Midbrain (tissue), 1 donor: ENCODE measurements at places on chromosomes 7 and 10.

GRCh38 chr7:128267595-128267924, 26.5 kb downstream of the LEP start:
- DNase-seq = no peak

DNA sequence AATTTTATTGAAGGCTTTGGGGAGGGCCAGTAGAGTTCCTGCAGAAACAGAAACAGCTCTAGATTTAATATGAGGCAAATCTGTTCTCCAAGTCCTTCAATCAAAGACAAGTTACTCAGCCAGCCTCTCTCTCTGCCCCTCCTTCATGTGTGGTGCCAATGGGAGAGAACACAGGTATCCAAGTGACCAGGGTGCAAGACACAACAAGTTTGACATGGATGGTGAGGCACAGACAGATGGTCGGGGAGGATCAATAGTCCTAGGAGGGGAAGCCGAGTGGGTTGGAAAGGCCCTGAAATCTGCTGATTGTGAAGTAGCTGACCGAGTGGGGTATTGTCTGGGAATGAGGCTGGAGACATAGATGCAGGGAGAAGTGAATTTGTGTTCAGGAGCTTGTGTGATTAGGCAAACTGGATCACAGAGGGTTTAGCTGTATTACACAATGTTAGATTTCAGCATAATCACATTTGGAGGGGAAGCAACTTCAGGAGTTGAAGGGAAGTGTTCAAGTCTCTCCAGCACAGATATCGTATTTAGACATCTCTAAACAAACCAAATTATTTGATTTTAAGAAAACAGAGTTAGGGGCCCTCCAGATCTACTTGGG, 1.5 kb downstream of the GIMAP1 start:
- no peak for DNase-seq

- DNase-seq = no peak
Observed at GRCh38 chr10:12631216-12631615, 281.9 kb downstream of the CAMK1D start.

DNA sequence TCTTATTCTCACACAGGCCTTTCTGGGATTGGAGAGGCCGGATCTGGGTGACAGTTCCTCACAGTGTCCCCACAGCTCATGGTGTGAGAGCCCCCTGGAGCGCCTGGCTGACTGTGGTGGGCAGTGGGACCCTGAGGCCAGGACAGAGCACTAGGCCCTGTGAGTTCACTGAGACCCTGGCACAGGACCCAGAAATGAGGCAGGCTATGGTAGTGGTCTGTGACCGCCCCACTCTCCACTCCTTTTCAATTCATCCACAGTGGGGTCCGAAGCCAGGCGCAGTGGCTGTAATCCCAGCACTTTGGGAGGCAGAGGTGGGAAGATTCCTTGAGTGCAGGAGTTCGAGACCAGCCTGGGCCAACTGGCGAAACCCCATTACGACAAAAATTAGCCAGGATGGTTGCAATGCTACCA, 95.9 kb upstream of the TNRC18 start:
- DNase-seq = no peak

GRCh38 chr7:28093623-28094232, 86.9 kb downstream of the JAZF1 start:
- DNase-seq = peak; percentile 60

GRCh38 chr10:49362596-49363260, 33.2 kb downstream of the DRGX start:
- no peak for DNase-seq

DNA sequence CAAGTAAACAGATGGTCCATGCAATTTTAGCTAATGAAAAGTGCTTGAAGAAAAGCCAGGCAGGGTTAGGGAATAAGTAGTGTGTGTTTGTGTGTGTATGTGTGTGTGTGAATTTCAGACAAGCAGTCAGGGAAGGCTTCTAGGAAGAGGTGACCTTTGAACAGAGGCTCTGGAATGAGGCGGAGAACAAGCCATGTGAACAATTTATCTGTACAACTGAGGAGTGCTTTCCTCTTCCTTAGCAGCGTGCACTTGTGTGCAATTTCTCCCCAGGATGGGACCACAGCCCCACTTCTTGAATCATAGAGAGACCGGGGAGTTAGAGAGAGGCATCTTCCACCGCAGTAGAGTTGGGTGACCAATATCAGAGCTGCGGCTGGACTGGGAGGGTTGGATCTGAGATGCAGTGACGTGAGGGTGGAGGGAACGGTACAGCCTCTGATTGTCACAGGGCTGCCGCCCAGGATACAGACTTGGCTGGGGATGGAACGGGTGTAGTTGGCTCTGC, 69.2 kb upstream of the FAM171A1 start:
- no peak for DNase-seq

- no peak for DNase-seq
Observed at GRCh38 chr7:111363099-111363498, 199.2 kb downstream of the IMMP2L start.

GRCh38 chr10:11697718-11698527, 44.3 kb upstream of the ECHDC3 start:
- no peak for DNase-seq

DNA sequence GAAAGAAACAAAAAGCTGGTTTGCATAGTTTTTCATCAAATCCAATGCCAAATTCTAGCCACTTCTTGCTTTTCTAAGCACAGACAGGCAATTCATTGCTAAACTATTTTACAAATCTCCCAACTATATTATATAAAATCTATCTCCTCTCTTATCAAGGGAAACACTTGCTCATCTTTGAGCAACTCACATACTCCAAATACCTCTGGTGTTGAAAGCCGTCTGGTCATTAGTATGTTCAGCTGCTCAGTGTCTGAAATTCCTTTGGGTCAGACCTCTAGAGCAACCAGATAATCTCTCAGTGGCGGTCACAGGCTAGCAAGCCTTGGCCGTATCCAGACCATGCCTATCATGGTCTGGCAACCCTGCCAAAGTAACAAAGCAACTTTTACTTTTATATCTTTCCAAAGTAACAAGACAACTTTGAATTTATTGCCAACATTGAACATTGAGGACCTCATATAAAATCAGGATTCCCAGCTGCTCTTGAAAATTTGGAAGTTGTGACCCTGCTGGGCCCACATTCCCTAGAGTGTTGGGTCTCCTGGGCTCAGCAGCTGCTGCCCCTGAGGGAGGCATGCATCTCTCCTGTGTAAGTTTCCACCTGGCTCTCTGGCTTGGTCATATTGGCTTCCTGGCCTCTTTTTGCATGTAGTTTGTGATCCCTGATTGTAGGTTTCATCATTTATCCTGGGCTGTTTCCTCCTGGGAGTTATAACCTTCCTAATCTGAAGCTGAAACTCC, 56.8 kb upstream of the LANCL2 start:
- DNase-seq = no peak

GRCh38 chr7:99142727-99143520, 984 bp downstream of the SMURF1 start:
- DNase-seq = peak; percentile 80

DNA sequence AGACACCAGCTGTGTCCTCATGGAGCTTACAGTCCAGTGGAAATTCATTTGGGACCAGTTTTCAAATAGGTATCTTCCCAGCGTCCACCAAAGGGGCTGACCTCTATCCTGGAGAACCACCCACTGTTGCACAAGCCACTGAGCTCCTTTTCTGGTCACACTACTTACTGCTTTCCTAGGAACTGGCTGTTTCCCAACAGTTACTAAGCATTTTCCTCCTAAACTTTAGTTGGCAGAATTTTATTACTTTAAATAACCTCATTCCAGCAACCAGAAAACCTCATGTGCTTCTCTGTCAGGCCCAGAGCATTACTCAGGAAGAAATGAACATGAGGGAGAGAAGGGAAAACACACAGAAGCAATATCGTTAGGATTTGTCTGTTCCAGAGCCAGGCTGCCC, 183.1 kb downstream of the GPAM start:
- DNase-seq = no peak

GRCh38 chr7:154767821-154768415, 235.0 kb downstream of the PAXIP1 start:
- DNase-seq = no peak

DNA sequence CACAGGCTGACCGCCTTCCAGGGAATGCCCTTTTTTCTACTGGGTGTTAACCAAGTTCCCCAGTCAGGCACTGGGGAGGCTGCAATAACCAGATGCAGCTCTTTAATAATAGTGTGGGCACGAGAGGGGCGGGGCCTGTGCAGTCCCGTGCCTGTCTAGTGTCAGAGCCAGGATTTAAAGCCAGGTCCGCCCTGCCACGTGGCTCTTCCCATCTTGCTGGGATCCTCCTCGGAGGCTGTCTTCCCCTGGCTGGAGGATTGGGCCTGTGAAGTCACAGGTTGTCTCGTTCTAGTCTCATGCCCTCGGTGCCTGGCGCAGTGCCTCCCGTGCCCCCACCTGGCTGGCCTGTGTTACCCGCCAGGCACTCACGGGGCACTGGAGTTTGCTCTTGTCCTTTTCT, 25.2 kb downstream of the TMEM120A start:
- DNase-seq = no peak

DNA sequence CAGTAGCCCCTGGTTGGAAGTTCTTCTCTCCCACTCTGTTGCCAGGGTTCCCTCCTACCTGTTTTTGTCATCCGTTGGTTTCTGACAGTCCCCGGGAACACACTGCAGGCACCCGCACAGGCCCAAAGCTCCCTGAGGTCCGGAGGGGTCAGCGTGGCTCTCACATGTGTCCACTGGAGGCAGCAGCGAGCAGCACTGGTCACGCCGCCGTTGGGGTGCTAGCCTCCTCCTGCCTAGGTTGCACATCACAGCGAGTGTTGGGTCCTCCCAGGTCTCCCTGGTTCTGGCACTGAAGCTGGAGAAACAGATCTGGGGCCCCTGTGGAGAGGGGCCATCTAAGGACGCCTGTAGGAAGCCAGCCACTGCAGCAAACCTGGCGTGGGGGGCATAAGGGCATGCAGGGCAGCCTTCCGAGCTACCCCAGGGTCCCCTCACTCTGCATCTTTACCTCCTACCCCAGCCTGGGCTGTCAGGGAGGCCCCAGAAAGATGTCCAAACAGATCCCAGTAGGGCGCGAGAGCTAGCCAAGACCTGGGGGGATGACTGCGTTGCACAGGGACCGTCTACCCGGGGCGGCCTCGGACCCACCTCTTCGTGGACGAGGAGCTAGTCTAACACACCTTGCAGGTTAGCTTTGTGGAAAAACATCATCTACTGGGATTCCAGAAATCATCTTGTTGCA, 28.9 kb downstream of the LRRC27 start:
- no peak for DNase-seq

- no peak for DNase-seq
Observed at GRCh38 chr10:87685832-87686574, 26.3 kb downstream of the PAPSS2 start.

- peak; percentile 37 for DNase-seq
Observed at GRCh38 chr10:86523348-86523747, 1.8 kb upstream of the WAPL start.
